Right ventricle myocardium inferior (tissue), 1 donor: ENCODE measurements at places on chromosomes 11 and 22. TPM values are rescaled to one million over a fixed set of nuclear protein-coding genes. Genes with fewer than 3 reads are reported as not detected.

DNA sequence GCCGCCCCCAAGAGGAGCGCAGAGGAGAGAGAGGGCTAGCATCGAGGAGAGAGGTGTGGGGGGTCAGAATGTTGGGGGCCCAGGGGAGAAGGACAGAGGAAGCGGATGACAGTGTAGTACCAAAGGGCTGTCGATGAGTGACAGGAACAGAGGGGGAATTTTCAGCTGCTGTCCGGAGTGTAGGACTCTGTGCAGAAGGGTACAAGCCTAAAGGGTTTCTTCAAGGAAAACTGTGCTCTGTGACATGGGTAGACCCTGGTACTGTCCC lies 5.3 kb upstream of the NLRP6 start:
- no peak for DNase-seq

DNA sequence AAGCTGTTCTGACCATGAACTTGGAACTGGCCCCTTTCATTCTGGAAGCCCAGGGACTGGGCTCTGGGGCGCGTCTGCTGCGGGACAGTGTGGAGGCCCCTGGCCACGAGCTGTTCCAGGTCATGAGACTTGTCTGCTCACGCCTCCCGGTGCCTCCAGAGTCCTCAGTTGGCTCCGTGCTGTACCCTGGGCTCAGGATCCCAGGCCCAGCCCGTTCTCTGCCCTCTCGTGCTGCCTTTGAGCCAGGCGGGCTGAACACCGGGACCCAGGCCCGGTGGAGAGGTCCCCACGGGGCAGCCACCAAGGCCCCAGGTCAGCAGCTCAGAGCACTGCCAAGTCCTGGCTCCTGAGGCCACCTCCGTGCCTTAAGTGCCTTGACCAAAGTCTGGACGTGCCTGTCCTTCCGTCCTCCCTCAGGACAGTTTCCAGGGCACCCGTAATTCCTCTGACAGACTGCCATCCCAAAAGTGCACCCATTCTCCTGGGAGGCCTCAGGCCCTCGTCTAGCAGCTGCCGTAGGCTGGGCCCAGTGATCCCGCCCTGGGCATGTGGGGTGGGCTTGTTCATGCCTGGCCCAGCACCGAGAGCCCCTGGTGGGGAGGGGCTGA lies 36.3 kb upstream of the PPARA start:
- DNase-seq: no peak

The MGAT3 gene
- 5.9 TPM for total RNA-seq

The SULT4A1 gene
- total RNA-seq: 0.14 TPM

The SLC22A6 gene
- not detected for total RNA-seq

The IL18 gene
- 1.8 TPM for total RNA-seq

The KCNJ5 gene
- 7.5 TPM for total RNA-seq

- DNase-seq: peak; percentile 79
These were observed 16.9 kb upstream of the RELT start for GRCh38 chr11:73359341-73359740.

The CLTCL1 gene
- total RNA-seq: 8.3 TPM

GRCh38 chr22:41217553-41218157 lies 12.5 kb downstream of the L3MBTL2 start:
- DNase-seq: peak; percentile 89

- no peak for DNase-seq
These were observed 7.0 kb upstream of the IGLL5 start for GRCh38 chr22:22880645-22881044.

- DNase-seq: no peak
These were observed 152.9 kb downstream of the CACNA1I start for GRCh38 chr22:39723463-39723862.

The SMTNL1 gene
- total RNA-seq: not detected

The IGHMBP2 gene
- total RNA-seq: 13.8 TPM

- DNase-seq: no peak
These were observed 13.5 kb upstream of the TUB start for GRCh38 chr11:8067567-8067928.

DNA sequence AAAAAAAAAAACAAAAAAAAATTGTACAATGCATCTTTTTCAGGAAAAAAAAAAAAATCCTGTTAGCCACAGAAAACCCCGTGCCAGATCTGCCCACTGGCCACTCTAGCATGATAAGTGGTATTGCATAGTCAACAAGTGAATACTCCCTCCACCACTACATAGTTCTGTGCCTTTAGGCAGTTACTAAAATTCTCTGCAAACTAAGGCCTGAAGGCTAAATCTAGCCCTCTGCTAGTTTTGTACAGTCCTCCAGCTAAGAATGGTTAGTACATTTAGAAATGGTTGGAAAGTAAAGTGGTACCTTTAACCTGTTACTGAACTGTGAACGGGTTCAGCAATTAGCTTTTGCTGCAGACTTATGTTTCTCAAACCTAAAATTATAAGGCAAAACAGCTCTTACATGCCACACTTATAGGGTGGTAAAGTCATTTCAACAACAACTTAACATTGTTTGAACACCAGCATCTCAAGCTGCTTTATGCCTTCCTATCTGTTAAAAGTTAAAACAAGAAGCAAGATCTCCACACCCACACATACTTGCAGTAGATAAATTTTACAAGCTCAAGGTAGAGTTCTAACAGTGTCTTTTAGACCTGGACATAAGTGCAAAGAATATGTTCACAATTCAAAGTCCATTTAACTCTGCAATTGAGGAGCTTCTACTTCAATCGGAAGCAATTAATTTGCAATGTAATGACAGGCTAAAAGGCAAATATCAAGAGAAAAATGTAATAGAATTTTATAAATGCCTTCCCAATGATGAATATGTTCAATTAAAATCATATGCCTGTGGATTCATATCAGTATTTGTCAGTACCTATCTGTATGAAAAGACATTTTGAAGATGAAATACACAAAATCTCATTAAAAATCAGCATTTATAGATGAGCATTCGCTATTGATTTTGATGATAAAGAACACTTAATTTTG lies 7.3 kb downstream of the C11orf71 start:
- no peak for DNase-seq

The KCNJ1 gene
- not detected for total RNA-seq

The APOBEC3F gene
- 6.7 TPM for total RNA-seq

The DDI1 gene
- total RNA-seq: not detected

The LRRC55 gene
- 0.51 TPM for total RNA-seq

GRCh38 chr11:43116071-43116470 lies 195.7 kb upstream of the API5 start:
- DNase-seq: no peak

The ATG13 gene
- 39.4 TPM for total RNA-seq
